Urinary bladder (tissue), 4 donors: ENCODE measurements at places on chromosomes 11 and 22. TPM values are rescaled to one million over a fixed set of nuclear protein-coding genes. Genes with fewer than 3 reads are reported as not detected.

GAL3ST1 gene
- 2.7 TPM for polyA plus RNA-seq

EHF gene
- 10.5 TPM for polyA plus RNA-seq

GRM5 gene
- polyA plus RNA-seq: 0.01 TPM

TOB2 gene
- polyA plus RNA-seq: 34.0 TPM

GRAMD4 gene
- polyA plus RNA-seq: 13.1 TPM

DNA sequence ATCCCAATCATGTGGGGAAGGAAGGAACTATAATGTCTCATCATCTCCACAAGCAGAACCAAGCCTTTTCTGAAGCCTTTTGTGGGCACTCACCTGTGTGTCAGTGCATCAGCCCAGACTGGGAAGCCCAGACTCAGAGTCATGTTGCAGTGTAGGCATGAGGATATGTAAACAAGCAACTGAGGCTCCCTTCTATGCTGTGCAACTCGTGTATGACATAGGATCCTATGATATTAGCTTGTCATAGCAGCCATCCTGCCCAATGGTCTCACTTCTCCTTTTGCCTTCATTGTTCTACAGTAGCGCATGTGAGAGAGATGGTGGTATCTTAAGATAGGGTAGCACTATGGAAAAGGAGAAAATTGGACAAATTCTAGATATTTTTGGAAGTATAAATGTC, 103.4 kb upstream of the OLFML1 start:
- no peak for DNase-seq

- no peak for DNase-seq
Measured at GRCh38 chr11:35664977-35665441, 2.4 kb downstream of the TRIM44 start.

DNA sequence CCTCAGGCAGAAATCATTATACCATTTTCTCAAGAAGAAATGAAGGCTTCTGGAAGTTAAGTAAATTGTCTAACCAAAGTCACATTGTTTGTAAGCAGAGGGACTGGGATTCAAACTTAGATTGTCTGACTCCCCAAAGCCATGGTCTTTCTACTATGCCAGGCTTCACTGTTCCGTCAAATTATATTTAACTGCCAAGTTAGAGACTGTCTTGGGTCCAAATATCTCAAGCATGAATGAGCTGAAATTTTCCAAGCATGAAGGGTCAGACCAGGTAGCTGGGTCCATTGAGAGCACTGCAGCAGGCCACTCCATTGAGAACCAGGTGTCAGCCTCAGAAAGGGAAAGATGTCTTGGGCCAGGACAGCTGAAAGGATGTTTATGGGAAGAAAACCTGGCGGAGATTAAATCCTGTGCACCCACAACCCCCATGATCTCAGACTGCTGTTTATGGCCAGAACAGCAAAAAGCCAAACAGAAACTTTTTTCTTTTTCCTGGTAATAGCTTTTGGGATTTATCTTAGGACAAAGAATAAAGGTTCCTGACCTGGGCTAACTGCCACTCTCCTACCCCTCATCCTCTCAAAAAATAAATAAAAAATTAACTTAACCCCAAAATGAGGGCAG, 612.3 kb downstream of the INSC start:
- DNase-seq: no peak

GRCh38 chr11:70672991-70673653, 274.8 kb downstream of the CTTN start:
- no peak for DNase-seq

GRCh38 chr11:6611092-6611962, 689 bp downstream of the TAF10 start:
- no peak for DNase-seq

GRCh38 chr22:21100149-21101032, 54.6 kb downstream of the LRRC74B start:
- no peak for DNase-seq

- DNase-seq: no peak
Measured at GRCh38 chr11:20310137-20310536, 53.4 kb upstream of the HTATIP2 start.

- no peak for DNase-seq
Measured at GRCh38 chr11:9740202-9740883, 76.5 kb downstream of the SWAP70 start.

GRCh38 chr11:11451501-11452005, 98.5 kb upstream of the CSNK2A3 start:
- no peak for DNase-seq

DNA sequence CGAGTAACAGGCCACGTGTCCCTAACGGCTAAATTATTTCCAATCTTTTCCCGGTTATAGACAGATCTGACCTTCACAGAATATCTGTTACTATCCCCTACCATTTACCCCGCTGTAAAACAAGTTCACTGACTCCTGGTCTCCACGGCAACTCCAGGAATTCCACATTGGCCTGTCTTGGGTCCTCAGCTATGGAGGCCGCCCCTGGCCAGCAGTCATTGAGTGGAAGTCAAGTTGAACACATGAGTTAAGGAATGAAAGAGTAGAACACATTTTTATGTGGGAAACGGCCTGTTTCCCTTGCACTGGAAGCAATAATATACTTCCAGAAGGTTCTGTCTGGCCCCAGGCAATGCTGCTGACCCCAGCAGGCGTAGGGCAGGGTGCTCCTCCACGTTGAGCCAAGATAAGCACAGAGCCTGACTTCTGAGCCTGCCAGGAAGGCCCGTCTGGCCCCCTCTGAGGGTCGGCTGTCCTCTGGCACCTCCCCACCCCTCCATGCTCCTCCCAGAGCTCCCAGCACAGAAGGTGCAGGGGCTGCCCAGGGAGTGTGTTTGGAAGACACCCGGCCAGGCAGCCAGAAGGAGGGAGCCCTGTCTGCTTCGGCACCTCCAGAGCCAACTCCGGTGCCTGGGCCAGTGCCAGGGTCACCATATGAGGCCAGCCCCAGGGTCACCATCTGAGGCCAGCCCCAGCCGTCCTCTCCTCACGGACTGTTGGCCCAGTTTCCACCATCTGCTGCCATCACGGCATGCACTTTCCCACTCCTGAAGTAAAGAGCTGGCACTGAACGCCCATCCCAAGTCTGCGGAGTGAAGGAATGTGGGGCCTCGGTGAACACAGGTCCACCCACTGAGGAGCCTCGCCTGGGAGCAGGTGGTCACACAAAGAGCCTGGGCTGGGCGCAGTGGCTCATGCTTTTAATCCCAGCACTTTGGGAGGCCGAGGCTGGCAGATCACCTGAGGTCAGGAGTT, 813.2 kb downstream of the BRD1 start:
- DNase-seq: no peak

DNA sequence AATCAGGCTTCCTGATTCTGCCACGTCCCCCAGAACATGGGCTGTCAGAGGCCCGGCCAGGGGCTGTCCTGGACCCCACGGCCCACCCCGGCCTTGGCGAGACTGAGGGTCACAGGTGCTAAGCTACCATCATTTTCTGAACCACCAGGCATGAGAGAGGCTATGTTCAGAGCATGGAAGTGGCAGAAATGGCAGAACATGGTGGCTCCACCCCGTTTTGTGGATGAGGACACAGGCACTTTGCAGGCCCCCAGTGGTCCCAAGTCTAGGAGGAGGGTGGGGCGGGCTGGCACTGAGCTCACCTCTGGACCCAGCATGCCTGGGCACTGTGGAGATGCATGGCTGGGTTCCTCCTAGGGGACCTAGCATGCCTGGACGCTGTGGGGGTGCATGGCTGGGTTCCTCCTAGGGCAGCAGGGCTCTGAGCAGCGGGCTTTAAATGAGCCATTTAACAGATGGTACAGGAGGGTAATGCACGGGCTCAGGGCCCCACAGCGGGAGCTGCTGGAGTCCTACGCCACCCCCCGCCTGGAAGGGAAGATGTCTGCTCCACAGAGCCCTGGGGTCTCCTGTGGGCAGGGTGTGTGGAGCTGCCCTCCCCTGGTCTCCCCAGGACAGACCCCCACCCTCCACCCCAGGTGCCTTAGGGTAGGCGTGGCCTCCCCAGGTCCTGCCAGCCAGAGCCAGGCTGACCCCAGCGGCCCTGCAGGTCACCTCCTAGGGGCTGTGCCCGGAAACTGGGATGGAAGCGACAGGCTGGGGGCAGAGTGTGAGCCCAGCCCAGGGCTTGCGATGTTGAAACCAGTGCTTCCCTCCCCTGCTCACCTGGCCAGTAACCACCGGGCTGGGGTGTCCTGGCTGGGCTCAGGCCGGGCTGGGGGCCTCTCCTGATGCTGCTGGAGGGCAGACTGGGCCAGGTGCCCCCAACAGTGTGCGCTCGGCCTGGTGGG, 6.1 kb upstream of the MUC5AC start:
- no peak for DNase-seq

DNA sequence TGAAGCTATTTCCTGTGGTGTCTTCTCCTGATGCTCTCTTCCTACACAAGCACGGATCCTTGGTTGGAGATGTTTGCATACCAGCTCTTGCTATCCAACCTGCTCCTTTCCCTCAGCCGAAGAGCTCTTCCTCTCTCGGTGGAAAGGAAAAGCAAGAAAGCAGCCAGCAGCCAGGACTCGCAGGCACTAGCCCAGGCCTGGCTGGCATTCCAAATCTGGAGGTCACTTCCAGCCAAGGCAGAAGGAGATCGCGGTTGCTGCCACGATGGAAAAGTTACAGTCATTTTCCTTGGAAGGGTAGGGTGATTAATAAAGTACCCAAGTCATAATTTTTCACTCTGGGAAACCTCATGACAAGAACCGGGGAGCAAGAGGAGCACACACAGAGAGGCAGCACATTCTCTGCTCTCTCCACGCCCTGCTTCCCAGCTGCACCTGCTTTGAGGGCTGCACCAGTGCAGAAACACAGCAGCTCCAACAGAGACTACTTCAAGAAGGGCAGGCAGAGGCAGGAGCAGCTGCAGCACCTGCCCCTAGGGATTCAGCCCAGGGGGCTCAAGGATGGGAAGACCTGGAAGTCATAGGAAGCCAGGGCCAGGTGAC, 399.3 kb downstream of the CADM1 start:
- DNase-seq: no peak

GRCh38 chr22:44566911-44567310, 68.9 kb upstream of the RTL6 start:
- DNase-seq: no peak
